ENCODE measurements at places on chromosomes 4 and X.
A peak's percentile ranks its signal among the peaks of the same experiment; 100 is the strongest.

GRCh38 chr4:104490770-104491480 is 3.8 kb downstream of the CXXC4 start:
- DNase-seq = peak; percentile 44

- no peak for DNase-seq
Measured at GRCh38 chr4:55670695-55671094, 34.6 kb upstream of the NMU start.

- no peak for DNase-seq
Measured at GRCh38 chr4:29861307-29861706, 858.9 kb upstream of the PCDH7 start.

DNA sequence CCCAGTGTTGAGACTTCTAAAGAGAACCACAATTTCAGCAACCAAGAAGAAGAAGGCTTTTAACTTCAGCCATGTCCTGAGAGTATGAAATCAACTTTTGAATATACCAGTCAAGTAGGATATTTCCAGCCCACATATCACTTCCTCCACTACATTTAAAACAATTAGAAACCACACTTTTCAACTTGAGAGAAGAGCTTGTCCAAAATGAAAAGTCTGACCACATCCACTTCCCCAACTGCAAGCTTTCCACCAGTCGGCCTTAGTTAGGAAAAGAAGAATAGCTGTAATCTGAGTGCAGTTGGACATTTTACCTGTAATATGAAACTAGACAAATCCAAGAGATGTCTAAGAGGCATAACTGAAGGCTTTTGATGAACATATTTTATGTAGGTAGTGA is 101.9 kb upstream of the SLC7A11 start:
- no peak for DNase-seq

- peak; percentile 37 for DNase-seq
Measured at GRCh38 chr4:76212851-76213414, 691 bp downstream of the SCARB2 start.

DNA sequence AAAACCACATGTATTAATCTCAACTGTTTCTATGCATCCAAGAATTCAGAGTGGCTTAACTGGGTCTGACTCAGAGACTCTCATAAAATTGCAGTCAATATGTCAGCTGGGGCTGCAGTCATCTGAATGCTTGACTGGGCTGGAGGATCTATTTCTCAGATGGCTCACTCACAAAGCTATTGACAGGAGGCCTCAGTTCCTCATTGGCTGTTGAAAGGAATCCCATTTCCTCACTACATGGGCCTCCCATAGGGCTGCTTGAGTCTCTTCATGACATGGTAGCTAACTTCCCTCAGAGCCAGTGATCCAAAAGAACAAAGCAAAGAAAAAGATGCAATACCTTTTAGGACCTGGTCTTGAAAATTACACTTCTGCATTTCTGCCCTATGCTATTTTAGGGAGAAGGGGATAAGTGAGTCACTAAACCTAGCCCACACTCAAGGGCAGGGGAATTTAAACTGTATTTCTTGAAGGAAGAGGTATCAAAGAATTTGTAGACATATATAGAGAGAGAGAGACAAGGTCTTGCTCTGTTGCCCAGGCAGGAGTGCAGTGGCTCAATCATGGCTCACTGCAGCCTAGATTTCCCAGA is 9.8 kb downstream of the SCFD2 start:
- no peak for DNase-seq

- DNase-seq = no peak
Measured at GRCh38 chrX:107549504-107549903, 78.8 kb upstream of the PRPS1 start.

GRCh38 chr4:15893962-15894361 is 44.6 kb downstream of the FGFBP1 start:
- DNase-seq = no peak

DNA sequence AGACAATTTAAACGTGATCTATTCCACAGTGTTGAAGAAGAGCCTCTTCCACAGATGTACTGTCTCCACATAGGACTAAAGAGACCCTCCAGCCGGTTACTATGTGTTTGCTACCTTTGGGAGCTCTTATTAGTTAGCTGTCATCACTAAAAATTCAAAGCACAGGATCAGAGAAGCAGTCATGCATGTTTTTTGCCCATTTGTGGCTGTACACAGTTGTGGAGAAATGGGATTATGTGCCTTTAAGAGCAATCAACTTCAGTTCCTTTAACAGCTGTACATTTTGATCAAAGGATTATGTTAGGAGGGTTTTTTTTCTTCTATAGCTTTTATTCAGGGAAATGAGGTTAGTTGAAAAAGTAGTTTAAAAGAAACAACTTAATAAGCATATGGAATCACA is 149.0 kb upstream of the SPOCK3 start:
- DNase-seq = no peak

DNA sequence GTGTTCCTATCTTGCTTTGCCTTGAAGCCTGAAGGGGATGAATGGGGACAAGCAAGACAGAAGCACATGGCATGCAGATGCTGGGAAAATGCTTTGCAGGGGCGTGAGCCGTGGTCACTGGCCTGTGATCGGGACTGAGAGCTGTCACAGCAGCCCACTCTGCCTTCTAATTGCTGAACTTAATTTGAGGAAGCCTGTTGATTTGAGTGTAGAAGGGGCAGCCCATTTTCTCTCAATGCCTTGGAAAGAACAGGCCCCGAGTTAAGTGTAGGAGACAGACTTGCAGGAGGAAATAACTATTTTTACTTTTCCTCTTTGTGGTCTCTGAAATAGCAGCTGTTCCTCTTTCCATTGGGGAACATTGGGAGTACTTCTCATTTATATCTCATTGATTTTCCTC is 26.1 kb upstream of the TBC1D1 start:
- DNase-seq = no peak

- no peak for DNase-seq
Measured at GRCh38 chrX:150577174-150577573, 8.8 kb downstream of the MTM1 start.

DNA sequence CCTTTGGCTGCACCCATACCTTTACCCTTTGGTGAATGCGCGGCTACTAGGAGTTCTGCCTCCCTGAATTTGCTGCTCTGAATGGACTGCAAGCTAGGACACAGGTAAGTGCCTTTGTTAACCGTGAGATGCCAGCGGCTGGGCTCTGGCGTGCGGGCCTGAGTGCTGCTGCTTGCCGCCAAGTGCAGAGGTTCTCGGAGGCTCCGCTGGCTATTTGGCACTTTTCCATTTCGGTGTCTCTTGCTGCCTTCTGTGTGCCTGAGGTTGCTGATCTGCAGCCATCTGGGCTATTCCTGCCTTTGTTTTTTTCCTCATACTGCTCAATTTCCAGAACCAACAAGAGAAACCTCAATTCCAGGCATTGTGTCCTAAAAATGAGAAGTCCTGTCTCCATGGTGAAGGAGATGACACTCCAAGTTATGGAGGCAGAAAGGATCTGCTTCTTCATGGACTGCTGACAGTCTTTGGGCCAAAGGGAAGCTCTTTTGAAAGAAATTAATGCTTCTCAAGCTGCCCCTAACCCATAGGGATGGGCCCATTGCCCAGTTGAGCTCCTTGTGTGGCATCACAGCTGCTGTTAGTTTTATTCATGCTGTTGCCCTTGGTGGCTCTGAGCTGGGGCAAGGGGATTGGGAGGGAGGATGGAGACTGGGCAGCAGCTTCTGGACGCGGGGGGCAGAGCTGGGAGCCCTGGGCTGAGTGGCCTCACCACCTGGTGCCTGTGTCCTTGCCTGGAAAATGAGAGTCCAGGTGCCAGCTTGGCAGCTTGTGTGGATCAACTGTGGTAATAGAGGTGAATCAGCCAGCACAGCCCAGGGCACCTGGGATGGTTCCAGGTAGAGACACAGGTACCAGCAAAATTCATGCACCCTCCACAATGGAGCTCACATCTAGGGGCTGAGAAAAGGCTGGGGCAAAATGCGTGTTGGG is 3.8 kb upstream of the TBC1D14 start:
- DNase-seq = no peak

DNA sequence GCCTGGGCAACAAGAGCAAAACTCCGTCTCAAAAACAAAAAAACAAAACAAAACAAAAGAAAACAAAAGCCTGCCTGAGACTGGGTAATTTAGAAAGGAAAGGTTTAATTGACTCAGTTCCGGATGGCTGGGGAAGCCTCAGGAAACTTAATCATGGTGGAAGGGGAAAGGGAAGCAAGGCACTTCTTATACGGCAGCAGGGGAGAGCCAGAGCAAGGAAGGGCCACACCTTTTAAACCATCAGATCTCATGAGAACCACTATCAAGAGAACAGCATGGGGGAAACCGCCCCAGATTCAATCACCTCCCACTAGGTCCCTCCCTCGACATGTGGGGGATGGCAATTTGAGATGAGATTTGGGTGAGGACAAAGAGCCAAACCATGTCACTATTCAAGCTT is 122.2 kb downstream of the UBE2K start:
- DNase-seq = no peak

DNA sequence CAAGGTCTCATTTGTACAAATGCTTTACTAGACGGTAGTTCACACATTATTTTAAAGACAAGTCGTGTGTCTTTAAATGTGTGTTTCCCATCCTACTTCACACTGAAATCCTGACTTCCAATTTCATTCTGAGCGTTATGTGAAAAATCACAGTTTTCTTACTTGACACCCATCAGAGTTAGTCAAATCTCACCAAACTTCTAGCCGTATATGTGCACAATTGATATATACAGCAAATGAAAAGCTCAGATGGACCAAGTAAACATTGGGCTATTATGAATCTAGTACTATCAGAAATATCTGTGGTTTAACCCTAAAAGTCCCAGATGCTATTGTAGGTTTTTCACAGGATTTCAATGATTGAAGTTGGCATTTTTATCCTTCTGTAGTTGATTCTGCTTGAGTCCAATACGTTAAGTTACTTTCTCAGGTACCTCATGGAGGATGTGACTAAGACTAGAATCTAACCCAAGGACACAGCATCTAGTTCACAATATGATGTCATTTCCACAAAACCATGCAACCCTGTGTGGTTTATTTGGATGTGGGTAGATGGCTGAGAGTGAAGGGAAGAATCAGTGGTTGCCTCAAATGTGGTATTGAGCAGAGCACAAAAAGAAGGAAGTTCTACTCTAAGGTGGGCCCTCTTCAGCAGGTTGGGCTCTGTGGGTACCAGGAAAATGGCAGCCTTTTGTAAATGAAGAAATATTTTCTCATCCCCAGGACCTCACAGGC is 22.1 kb upstream of the TRIM60 start:
- DNase-seq = no peak

- no peak for DNase-seq
Measured at GRCh38 chrX:2559124-2559523, 58.3 kb upstream of the DHRSX start.

DNA sequence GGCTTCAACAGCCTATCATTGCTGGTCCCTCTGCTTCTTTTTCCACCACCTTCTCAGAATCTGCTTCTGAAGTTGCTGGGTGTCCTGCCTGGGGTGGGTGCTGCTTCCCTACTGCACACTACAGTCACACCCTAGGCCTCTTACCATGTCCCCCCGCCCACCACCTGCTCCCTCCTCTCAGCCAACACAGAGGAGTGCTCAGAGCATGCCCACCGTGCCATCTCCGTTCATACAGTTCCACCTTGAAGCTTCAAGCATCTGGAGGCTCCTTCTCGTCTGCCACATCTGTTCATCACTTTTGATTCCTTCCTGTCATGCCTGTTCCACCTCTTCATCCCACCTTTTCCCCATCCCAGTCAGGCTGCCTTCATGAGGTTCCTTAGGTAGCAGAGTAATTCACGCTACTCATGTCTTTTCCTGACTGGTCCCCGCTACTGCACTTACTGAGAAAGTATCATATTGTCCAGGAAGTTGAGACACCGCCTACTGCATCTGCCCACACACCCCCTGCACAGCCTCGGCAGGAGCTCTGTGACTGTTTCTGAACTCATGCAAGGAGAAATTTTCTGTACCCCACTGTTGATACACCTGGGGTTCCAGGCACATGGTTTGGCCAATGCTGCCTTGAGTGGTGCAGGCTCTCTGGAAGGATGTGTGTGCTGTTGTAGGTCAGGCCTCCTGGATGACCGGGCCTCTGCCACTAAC is 39.5 kb downstream of the HADH start:
- no peak for DNase-seq

DNA sequence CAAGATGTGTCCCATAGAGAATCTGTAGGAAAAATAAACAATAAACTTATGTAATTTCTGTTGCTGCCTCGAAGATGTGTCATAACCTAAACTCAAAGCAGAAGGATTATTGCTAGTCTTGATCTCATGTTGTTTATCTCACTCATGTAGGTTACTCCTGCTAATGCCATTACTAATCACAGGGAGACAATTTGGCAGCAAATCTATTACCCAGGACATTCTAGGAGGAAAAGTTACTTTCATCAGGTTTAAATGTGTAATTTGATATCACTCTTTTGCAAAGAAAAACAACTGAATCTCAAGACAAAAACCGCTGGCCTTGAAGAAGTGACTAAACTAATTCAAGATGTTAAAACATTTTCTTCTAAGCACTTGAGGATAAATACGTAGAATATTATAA is 34.0 kb downstream of the LDOC1 start:
- no peak for DNase-seq

GRCh38 chr4:158181906-158182305 is 9.1 kb upstream of the GASK1B start:
- DNase-seq = no peak

DNA sequence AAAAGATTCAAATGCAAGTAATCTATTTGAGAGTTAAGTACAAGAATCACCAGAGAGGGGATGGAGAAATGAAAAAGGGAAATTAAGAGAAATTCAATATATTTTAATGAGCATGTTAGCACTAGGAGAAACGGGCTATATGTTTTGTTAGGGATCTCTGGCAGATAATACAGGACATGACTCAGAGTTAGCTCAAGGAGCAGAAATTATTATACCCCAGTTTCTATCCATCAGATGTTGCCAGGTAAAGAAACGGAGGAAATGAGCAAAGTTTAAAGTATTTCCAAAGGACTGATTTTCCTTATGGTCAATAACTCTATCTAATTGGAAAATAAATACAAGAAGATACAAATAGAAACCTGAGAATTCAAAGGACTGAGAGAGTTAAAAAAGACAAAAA is 867.6 kb downstream of the TRAM1L1 start:
- DNase-seq = no peak

DNA sequence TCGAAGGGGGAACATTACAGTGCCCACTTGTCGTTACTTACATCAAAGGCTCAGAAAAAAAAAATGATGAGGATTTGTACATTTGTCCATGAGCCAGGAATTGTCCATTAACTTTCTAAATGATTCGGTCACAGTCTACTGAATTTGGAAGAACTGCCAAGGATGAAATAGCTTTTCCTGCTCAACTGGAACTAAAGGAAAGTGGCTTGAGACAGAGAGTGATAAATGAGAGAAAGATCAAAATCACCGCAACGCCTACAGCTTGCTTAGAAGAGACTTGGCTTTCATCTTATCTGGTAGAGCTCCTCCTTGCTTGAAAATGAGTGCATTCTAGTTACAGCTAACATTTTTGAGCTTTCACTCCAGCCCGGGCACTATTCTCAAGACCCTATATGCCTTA is 55.5 kb upstream of the ADGRG2 start:
- DNase-seq = no peak

GRCh38 chrX:93673869-93674271 is at the start of gene FAM133A:
Gene FAM133A (plus strand): TSS chrX:93674206. CDS start chrX:93709420, 35,214 bp downstream.
- no peak for DNase-seq

DNA sequence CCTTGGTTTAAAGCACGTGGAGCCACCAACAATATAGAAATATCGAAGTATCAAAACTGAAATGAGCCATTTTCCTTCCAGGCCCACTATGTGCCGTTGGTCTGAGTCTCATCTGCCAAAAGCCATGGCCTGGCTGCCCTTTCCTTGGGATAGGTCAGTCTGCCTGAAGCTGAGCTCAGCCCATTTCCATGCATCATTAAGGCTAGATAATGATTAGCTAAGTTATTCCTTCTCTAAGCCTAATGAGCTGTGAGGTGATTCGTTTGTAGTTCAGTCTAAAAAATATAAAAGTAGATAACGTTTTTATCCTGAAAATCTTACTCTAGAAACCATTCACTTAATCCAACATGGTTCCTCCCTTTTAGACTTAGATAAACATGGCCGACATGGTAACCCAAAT is 936.2 kb upstream of the LCORL start:
- no peak for DNase-seq

Data from T-helper 17 cell (primary cell).